ENCODE measurements at places on chromosomes 5 and 9.

GRCh38 chr5:120016717-120017382 is 387.5 kb downstream of the FAM170A start:
- no peak for DNase-seq

DNA sequence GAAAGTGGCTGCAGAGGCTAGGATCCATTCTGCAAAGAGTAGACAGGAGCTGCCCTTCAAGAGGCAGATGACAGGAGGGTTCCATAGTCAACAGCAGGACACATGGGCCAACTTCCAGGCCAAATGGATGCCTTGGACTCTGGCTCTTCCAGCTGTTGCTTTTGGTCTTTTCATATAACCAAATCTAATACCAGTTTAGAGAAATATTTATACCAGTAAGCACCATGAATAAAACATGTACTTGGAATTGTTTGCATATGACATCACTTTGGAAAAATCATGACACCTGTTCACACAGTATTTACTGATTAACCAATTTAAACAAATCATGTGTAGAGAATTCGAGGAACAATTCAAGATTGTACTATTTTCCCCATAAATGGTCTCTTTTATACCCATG is 481.3 kb downstream of the DMRT2 start:
- no peak for DNase-seq

- DNase-seq: no peak
These were observed 60.5 kb downstream of the CTSL start for GRCh38 chr9:87786423-87786822.

DNA sequence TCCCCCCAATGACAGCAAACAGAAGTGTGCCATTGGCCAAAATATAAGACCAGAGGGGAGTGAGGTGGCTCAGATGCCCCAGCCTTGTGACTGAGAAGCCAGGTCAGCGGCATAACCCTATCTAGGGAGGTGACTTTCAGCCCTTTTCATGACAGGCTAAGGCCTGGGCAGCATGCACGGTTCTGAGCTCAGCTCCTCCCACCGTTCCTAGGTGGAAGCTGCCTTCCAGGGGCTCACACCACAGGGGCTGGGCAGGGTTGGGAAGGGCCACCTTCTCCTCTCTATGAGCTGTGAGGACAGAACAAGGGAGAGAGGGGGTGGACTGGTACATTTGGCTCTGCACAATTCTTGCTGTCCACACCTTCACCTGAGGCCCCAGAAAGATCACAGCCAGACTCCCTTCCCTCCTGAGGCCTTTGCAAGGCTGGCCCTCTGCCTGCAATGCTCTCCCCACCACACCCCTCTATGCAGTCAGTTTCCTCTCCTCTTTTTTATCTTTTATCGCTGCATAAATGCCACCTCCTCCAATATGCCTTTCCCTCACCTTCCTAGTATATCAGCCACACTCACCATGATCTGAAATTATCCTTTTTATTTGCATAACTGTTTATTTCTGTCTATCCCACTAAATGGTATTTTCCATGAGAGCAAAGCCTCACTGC is 5.1 kb upstream of the EGR1 start:
- no peak for DNase-seq

Measured in CD8-positive, alpha-beta T cell (primary cell).